ENCODE measurements at places on chromosomes 13 and 19.

- DNase-seq: no peak
These were observed 175.6 kb upstream of the SLITRK6 start for GRCh38 chr13:85974608-85975366.

- no peak for DNase-seq
These were observed at the start of gene TMEM91 for GRCh38 chr19:41376241-41376997. TSS of gene TMEM91 (plus strand) at chr19:41376533. CDS start at chr19:41378310, 1,777 bp downstream.

GRCh38 chr13:109998037-109998436 is 211.7 kb upstream of the IRS2 start:
- DNase-seq: no peak

DNA sequence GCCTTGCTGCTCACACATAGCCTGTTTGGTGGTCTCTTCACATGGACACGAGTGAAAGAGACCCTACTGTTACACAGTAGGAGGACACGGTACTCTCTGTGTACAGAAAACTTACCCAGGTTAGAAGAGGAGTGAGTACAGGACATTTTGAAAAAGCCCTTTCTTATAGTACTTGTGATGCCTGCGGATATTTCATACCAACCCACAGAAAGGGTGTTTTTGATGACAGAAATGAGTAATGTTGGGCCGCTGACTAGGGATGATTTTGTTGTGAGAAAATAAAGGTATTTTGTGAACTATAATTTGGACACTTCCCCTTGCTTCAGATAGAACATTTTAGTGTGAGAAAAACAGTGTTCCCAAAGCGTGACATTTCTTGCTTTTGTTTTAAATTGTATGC is 18.2 kb downstream of the NUDT15 start:
- DNase-seq: no peak

- no peak for DNase-seq
These were observed 1679.9 kb downstream of the SLITRK1 start for GRCh38 chr13:82202398-82202797.

DNA sequence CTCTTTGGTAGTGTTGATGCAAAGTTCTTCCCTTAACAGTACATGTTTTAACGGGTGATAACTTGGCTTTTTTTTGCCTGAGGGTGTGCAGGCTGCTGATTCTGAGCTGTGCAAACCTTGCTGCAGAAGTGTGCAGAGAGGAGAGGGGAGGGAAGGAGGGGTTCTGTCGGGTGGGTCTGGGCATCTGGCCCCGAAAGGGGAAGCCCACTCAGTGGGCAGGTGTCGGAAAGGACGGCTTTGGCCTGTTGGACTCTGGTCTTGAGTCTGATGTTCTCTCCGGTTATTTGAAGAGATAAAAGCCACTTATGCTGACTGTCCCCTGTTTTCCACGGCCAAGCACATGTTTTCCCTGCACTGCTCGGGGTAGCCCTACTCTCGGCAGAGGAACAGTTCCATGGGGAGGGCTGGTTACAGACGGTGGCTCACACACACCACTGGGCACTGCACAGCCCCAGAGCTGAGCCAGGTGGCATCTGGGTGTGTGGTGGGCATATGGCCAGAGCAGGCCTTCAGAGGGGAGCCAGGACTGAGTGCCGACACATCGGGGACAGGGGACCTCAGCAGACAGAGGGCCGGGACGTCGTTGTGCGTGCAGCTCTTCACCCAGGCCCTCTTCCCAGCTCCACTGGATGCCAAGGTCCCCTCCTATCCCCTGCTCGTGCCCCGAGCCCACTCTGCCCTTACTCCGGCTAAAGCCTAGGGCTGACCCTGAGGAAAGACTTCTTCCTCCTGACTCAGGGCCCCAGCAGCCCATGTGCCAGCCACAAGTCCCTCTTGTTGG is 93.2 kb downstream of the TEX29 start:
- no peak for DNase-seq

DNA sequence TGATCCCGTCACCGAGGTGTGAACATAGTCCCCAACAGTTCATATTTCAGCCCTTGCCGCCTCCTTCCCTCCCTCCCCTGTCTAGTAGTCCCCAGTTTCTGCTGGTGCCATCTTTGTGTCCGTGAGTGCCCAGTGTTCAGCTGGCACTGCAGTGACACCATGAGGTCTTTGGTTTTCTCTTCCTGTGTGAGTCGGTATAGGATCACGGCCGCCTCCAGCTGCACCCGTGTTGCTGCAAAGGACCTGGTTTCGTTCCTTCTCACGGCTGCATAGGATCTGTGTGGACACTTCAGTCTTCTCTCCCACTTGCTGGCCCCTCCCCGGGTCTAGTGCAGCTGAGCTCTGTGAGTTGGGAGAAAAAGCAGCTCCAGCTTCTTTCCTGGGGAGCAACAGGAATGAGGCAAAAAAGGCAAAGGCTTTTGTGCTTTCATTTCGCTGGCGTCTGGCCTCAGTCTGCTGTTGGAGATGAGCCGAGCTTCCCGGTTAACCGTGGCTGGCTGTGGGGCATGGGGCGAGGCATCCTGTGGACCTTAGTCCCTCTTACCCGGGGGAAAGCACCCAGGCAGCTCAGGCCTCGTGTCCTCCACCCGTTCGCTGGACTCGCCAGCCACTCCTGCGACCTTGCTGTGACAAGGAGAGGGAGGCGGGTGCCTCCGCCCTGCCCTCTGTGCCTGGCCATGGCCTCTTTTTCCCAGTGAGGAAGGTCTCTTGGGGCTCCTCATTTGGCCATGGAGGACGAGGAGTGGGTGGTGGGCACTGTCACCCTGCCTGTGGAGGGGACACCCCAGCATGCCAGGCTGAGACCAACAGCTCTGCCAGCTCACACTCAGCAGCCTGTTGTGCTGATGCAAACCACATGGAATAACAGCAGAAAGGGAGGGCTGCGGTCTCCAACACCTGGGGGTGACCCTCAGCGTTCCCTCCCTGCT is 196.5 kb downstream of the TEX29 start:
- no peak for DNase-seq

DNA sequence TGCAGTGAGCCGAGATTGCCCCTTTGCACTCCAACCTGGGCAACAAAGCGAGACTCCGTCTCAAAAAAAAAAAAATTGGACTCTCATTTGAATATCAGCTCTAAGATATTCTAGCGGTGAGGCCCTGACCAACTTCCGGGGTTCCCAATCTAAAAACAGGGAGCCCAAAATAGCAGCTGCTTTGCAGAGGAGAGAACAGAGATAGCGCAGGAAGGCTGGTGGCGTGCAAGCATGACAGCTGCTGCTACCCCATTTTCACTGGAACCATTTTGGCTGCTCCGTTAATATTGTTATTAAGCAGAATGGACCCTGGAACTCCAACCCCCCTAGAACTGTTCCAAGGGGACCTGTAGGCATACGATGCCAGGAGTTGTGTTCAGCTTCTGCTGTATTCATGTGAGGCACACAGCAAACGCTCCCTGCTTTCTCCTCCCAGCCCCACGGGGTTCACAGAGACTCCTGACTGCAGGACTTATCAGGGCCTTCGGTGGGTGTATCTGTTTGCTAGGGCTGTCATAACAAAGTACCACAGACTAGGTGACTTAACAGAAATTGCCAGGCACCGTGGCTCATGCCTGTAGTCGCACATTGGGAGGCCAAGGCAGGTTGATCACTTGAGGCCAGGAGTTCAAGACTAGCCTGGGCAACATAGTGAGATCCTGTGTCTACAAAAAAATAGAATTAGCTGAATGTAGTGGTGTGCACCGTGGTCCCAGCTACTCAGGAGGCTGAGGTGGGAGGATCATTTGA is 11.5 kb downstream of the STXBP2 start:
- DNase-seq: no peak

DNA sequence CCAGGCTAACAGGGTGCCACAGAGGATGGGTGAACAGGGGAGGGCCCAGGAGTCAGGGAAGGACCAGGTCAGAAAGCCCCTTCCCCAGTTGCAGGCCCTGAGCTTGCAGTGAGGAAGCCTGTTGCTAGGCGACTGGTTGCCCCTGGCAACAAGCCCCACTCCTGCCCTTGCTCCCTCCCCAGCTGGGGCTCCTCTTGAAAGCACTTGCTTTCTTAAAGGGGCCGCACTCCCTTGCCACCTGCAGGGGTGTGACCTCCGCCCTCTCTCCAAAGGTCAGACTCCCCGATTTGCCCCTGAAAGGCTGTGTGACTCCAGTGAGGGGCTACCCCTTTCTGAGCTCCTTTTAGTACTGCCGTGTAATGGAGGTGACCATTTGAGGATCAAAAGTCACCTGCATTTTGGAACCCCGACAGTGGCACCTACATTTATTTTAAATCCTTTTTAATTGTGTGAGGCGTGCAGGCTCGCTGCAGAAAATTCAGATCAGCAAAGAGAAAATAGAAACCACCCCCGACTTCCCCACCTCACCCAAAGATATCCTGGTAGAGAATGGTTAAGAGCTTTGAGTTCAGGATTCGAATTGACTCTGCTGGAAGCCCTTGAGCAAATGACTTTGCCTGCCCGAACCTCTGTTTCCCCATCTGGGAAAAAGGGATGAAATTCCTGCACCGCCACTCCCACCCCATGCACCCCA is 4.8 kb downstream of the FCHO1 start:
- peak; percentile 97 for DNase-seq

- DNase-seq: no peak
These were observed 8.6 kb upstream of the EHD2 start for GRCh38 chr19:47704656-47705055.

GRCh38 chr13:55245005-55245644 is 1895.6 kb upstream of the PRR20A start:
- DNase-seq: no peak

- DNase-seq: peak; percentile 62
These were observed 11.1 kb downstream of the PALM start for GRCh38 chr19:719636-720344.

Data from head of caudate nucleus (tissue), 42 donors.